Activated naive CD4-positive, alpha-beta T cell (primary cell): ENCODE measurements at places on chromosomes 2 and 18.

- peak; percentile 5 for DNase-seq
These were observed 50.0 kb downstream of the TMEM163 start for GRCh38 chr2:134668821-134669220.

DNA sequence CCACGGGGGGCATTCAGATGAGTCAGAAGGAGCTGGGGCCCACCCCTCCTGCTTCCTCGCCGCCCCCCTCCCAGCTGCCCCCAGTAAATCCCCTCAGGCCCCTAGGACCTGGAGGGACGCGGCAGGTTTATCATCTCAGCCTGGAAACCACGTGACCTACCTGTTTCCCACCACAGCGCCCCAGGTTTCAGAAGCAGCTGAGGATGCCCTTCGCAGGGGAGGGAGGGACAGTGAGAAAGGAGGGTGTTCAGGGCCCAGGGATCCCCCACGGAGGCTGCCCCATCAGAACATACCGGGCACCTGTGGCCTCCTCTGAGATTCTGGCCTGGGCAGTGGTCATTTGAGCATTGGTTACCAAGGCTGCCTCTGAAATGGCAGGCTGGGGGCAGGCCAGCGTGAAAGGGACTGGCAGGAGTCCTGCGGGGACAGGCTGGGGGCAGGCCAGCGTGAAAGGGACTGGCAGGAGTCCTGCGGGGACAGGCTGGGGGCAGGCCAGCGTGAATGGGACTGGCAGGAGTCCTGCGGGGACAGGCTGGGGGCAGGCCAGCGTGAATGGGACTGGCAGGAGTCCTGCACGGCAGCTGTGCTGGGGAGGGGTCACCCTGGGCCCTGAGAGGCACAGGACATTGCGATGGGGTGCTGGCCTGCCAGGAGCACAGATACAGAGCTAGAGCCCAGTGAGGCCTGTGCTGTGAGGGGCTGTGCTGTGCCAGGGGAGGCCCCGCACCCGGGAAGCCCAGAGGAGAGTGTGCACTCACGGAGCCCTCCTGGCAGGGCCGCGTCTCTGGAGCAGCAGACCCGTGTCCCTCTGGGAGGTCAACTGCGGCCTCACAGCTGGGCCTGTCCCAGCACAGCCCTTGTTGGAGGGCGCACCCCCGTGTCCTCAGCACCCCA lies 1.6 kb downstream of the NEU4 start:
- no peak for DNase-seq

GRCh38 chr2:44351676-44352075 lies 9.6 kb downstream of the PREPL start:
- DNase-seq = no peak

DNA sequence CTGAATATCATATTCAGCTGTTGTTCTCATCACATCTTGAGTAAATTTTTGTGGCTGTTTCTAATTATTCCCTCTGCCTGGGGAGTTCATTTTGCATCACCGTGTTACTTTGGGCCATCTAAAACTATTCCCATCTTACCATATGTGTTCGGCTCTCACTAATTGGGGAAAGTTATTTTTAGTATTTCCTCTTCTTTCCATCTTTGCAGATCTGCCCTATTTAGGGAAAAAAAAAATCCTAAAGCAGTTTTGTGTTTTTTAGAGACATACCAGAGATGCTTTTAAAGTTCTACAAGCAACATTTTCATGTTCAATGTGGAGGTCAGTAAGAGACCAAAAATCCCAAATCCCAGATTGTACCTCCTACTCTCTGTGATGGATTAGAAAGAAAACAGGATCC lies 111.3 kb upstream of the NDUFV2 start:
- no peak for DNase-seq

DNA sequence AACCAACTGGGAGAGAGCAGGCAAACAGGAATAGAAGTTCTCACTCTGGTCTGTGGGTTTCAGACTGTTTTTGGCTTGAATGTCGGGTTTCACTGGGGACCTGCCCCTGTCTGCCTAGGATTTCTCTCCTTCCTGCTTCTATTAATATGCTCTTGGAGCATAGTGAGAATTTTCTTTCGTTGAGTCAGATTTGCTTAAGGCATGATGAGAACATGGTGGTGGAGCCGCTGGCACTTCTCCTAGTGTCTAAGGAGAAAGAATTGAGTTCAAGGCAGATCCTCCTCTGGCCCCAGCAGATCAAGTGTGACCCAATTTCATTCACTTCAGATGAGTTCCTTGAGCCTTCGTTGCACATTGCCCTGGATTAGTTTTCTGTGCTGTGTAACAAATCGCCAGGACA lies 103.9 kb upstream of the HS6ST1 start:
- no peak for DNase-seq

DNA sequence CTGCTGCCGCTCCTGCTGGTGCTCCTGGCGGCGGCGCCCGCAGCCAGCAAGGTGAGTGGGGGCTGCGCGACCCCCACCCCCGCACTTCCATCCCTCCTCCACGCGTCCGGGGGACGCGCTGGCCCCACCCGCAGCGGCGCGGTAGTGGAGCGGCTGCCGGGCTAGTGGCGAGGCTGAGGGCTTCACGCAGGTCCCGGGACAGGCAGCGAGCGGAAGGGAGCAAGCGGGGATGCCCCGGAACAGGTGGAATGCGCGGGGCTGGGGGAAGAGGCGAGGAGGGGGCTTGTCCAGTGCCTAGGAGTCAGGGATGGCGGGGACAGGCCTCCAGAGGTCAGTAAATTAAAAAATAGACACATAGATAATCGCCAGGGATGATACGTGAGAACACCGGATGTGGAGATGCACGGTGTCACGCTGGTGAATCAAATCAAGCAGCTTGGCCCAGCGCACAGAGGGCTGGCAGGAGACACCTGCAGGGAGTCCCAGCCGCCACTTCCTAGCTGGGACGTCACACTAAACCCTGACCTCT lies 403 bp downstream of the COL4A3 start:
- DNase-seq = no peak

DNA sequence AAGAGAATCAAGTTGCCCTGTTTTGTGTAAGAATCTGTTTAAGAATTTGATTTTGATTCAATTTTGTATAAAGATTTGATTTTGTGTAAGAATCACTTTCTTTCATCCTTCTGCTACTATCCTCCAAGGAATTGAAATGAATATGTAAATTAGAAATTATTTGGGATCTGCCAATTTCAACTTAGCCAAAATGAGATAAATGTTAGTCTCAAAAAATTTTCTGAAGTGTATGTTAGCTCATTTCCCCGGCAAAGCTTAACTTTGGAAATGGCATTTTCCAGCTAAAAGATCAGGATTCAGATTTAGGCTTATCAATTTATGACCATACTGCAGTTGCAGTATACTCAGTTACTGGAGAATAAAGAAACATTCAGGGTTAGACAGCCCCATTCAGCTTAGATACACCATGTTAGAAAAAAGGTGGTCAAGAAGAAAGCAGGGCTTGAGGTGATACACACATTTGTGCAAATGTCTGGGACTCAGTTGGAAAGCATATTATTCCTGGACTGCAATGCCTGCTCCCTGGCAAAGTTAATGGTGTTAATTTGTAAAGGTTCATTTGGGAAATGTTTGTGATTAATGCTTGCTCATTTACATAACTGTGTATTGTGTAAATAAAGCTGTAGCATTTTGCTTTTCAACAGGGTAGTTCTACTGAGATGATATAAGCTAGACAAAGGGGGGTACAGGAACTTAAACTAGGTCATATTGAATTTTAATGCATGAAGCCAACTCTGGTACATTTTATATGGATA lies 247.8 kb upstream of the SESTD1 start:
- no peak for DNase-seq

GRCh38 chr18:22470248-22471235 lies 52.8 kb upstream of the CTAGE1 start:
- DNase-seq = no peak

DNA sequence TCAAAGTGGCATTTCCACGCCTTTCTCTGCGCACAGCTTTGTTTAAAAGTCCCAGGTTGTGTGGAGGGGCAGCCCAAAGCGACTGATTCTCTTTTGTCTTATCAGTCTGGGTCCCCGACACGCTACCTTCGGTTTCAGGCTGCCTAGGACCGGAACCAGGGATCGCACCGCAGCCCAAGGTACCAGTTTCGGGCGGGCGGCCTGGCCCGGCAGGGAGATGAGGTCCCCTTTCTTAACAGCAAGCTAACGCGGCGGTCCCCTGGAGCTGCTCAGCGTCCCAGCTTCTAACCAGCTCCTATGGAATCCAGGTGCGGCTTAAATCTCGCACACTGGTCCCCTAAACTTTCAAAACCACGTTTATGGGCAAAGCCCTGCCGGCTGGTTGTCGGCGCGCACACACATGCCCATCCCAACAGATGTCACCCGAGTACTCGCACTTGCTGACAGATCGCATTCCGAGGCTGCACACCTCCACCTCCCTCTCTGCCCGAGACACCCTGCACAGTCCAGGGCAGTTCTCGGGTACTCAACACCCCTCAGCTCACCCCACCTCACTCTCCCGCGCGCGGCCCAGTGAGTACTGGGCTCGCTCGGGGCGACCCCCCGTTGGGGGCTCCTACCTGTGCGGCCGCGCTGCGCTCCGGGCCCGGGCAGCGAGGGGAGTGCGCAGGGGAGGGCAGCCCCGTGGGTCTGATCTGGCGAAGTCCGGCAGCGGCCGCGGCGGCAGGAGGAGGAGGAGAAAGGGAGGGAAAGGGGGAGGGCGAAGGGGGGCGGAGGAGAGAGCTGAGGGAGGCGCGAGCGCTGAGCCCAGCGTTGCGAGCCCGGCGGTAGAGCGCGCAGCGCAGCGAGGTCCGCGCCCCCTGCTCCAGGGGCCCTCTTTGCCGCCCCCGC lies at the start of gene EFEMP1:
Gene EFEMP1 (minus strand): TSS at position 692 of the 891 bp plus-strand sequence. CDS start 1,342 bp downstream, outside the sequence.
- no peak for DNase-seq

DNA sequence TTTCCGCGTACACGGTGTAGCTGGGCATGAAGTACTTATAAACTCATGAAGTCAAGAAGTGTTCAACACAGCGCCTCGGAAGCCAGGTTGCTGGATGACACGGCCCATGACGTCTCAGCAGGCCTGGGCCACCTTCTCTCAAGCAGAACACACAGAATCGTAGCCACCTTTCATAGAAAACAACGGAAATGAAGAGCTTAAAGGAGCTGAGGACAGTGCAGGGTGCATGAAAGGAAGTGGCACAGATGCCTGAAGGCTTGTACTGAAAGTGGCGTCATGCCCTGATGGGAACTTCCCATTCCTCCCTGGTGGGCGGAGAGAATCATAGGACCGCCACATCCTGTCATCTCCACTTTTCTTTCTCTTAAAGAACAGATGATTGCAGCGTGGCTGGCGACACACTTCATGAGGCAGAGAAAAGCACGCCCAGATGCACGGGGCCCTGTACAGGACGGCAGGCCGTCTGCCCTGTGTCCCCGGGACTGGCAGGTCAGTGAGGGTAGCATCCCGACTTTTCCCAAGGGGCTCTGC lies 31.1 kb downstream of the HDAC4 start:
- DNase-seq = peak; percentile 70

- DNase-seq = no peak
These were observed 229.2 kb upstream of the TFPI start for GRCh38 chr2:187783446-187783845.

- no peak for DNase-seq
These were observed 237.6 kb upstream of the RGPD4 start for GRCh38 chr2:107589079-107589491.

DNA sequence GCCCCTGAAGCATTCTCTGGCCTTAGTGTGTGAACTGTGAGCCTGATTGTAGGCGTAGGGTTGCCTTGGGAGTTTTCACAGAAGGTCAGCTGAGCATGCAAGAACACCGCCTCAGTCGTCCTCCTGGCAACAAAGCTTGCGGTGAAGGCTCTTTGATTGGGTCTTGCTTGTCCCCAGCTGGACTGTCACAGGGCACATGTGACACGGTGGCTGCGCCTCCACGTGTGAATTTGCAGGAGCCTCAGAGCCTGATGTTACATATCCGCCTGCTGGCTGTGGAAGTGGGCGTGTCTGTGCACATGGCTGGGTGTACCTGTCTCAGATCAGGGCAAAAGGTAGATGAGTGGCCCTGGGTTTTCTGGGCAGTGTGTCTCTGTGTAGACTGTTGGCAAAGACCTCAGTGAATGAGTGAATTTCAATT lies 228.7 kb downstream of the HAUS1 start:
- DNase-seq = no peak

- no peak for DNase-seq
These were observed 192.2 kb downstream of the ZFP36L2 start for GRCh38 chr2:43034242-43034619.

GRCh38 chr2:102764083-102764482 lies 2.3 kb downstream of the TMEM182 start:
- DNase-seq = no peak

- DNase-seq = no peak
These were observed 56.0 kb downstream of the HDAC4 start for GRCh38 chr2:239344857-239345216.

- no peak for DNase-seq
These were observed 39.0 kb downstream of the TGFA start for GRCh38 chr2:70514612-70515055.

GRCh38 chr2:207746131-207746530 lies 23.6 kb downstream of the FZD5 start:
- DNase-seq = no peak

DNA sequence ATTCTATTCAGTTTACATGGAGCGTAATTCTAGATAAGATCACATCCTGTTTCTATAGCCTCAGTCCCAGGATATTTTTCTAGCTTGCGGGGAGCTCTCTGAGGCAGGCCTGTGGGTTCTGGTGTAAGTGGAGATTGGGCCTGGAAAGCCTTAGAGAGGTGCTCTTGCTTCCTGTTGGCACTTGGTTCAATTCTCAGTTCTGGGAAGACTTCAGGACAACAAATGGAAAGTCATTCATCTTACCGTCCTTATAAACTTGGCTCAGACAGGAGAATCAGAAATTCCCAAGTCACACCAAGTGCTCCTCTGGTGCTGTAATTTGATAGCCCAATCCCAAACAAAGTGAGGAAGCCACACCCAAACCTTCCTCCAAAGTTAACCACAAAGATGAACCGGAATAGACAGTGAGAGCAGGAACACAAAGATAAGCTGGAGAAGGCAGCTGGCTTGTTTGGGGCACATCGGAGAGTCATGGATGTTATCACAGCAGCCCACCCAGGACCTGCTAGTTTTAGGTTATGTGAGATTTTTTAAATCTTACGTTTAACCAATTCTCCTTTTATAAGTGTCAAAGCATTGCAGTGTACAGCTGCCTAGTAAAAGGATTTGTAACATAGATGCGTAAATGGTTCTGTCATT lies 144.3 kb upstream of the MAP3K20 start:
- no peak for DNase-seq

GRCh38 chr18:51211552-51211951 lies 14.1 kb upstream of the MEX3C start:
- no peak for DNase-seq

DNA sequence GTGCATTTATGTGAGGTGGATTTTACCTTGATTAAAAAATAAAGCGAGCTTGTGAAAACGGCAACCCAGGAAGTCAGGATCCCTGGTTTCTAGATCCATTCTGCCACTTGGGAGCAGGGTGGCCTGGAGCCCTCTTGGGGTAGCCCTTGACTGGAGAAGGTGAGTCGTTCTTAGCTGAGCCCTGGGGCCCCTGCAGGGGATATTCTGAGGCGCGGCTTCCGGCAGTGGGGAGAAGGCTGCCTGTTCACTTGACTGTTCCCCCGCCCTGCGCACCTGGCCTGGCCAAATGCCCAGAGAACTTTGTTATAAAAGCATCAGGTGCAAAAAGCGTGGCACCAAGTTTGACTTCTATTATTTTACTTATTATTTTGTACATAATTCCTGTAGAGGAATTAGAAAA lies 221.9 kb downstream of the DYSF start:
- no peak for DNase-seq

GRCh38 chr2:88933980-88934379 lies 242.5 kb downstream of the RPIA start:
- no peak for DNase-seq

GRCh38 chr2:25338401-25338800 lies 3.3 kb downstream of the DNMT3A start:
- DNase-seq = no peak

GRCh38 chr2:158024288-158024898 lies 77.3 kb upstream of the UPP2 start:
- peak; percentile 49 for DNase-seq
